ENCODE measurements at places on chromosomes 5 and 9. TPM values are rescaled to one million over a fixed set of nuclear protein-coding genes. Genes with fewer than 3 reads are reported as not detected.

DNA sequence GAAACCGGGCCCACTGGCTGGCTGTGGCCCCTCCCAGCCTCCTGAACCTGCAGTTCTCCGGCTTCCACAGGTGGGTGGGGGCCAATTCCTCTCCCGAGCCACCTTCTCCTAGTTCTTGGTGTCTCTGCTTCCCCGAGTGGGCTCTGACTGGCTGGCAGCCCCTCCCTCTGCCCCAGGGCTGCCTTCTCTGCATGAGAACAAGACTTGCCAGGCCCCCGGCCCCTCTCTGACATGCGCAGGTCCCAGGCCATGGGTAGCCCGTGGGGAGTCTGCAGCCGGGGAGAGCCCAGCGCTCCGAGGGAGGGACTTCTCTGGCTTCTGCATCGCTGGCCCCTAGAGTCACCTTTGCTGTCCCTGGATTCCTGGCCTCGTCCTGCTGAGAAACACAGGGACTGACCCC is 421.7 kb downstream of the IRX2 start:
- H3K27me3 ChIP-seq, result no peaks in the 10 kb centered on the region
- DNase-seq, result no peak
- no peak overlapping the region for H3K4me3 ChIP-seq
- no peaks in the 10 kb centered on the region for H3K4me1 ChIP-seq
- no peak overlapping the region for H3K27ac ChIP-seq
- H3K36me3 ChIP-seq, result no peaks in the 10 kb centered on the region

- H3K27ac ChIP-seq, result no peak overlapping the region
- H3K4me3 ChIP-seq, result no peak overlapping the region
- no peak for DNase-seq
Observed at GRCh38 chr9:89278997-89279739, 31.8 kb upstream of the CKS2 start.

DNA sequence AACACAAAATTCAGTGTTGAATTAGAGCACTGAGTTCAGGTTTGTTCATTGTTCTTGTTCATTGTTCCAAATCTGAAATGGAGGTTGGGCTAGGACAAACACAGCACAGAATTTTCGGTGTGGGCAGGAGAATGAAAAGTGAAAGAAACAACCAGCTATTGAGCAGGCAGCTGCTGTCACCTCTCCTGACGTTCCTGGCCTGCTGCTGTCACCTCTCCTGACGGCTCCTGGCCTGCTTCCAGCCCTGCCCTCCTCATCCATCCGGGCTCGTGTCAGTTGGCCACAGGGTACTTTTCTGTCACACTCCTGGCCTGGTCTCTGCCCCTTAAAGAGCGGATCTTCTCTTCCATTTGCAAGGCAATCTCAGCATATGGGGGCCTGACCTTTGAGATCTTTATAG is 45.2 kb upstream of the CKMT2 start:
- H3K4me1 ChIP-seq, result no peaks in the 10 kb centered on the region
- no peaks in the 10 kb centered on the region for H3K27me3 ChIP-seq
- H3K36me3 ChIP-seq, result no peaks in the 10 kb centered on the region
- no peak overlapping the region for H3K27ac ChIP-seq
- H3K4me3 ChIP-seq, result no peak overlapping the region
- no peak for DNase-seq

- no peaks in the 10 kb centered on the region for H3K36me3 ChIP-seq
- H3K4me1 ChIP-seq, result no peaks in the 10 kb centered on the region
- DNase-seq, result no peak
Observed at GRCh38 chr5:167664222-167664804, 627.1 kb upstream of the WWC1 start.

- H3K27me3 ChIP-seq, result no peaks in the 10 kb centered on the region
- H3K4me1 ChIP-seq, result peaks cover 27% of the 10 kb centered on the region
- H3K36me3 ChIP-seq, result no peaks in the 10 kb centered on the region
- no peak overlapping the region for H3K4me3 ChIP-seq
Observed at GRCh38 chr9:27365707-27366376, 68.9 kb upstream of the EQTN start.

GRCh38 chr9:37415011-37415719 is 7.3 kb upstream of the GRHPR start:
- no peak overlapping the region for H3K4me3 ChIP-seq
- no peak for DNase-seq
- H3K4me1 ChIP-seq, result peaks cover 8% of the 10 kb centered on the region
- H3K36me3 ChIP-seq, result no peaks in the 10 kb centered on the region
- no peaks in the 10 kb centered on the region for H3K27me3 ChIP-seq

GRCh38 chr9:116238225-116238624 is 84.6 kb downstream of the PAPPA start:
- H3K36me3 ChIP-seq, result no peaks in the 10 kb centered on the region
- no peak for DNase-seq
- H3K4me1 ChIP-seq, result peaks cover 6% of the 10 kb centered on the region
- H3K27ac ChIP-seq, result no peak overlapping the region

DNA sequence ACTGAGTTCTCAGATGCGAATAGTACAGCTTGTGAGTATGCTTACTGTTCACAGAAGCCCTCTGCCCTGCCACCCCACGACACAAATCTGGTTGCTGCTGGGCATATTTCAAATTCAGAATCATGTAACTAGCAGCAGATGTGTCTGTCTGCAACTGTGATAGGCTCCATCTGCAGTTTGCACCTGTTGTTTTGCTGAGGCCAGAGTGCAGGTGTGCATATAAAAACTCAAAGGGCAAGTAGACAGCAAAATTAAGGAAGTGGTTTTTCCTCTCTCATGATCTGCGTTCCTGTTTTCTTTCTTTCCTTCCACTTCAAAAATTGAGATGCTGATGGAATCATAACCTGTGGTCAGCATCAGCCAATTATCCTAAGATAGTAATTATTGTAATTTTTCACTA is 1000.5 kb downstream of the PTPRD start:
- no peak for DNase-seq
- no peak overlapping the region for H3K27ac ChIP-seq
- H3K4me1 ChIP-seq, result no peaks in the 10 kb centered on the region

DNA sequence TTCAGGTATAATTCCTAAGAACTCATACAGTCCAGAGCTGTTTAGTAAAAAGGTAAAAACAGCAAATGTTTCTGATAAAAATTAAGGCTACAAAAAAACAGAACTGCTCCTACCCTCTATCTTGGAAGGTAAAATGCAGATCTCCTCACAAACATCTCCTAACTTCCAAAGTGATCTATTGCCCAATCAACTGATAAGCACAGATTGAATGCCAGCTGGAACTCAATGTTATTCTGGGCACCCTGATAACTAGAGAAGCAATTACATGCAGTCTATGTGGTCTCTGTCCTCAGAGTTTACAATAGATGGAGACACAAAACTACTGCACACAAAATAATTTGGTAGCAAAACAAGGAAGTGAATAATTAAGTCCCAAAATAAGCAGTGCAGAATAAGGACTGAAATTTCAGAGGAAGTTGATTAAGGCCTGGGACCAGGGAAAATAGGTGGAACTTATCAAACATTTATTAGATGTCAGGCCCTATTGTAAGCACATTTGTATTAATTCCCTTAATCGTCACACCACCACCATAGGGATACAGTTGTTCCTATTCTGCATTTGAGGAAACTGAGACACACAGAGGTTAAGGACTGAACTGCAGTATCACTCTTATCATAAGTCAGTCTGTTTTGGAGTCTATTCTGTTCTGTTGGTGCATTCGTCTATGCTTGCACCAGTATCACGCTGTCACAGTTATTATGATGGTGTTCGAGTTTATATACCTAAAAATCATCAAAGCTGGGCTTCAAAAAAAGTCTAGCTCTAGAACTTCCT is 102.2 kb upstream of the TARS1 start:
- H3K27ac ChIP-seq, result no peak overlapping the region
- no peak overlapping the region for H3K4me3 ChIP-seq
- H3K4me1 ChIP-seq, result peaks cover 17% of the 10 kb centered on the region
- DNase-seq, result no peak

DNA sequence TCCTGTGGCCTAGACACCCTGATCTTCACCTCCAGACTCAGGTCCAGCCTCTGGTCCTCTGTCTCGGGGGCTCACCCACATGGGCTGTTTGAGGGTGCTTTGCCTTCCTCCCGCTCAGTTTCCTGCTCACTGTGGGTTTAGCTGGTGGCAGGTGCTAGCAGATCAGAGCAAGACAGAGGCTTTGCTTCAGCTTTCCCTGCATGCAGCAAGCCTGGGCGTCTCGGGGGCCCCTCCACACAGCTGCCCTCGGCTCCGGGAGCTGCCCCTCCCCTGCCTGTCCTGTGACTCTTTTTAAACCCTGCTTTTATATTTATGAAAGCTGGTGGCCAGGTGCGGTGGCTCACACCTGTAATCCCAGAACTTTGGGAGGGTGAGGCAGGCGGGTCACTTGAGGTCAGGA is 14.6 kb downstream of the MRPL36 start:
- no peak overlapping the region for H3K4me3 ChIP-seq
- H3K36me3 ChIP-seq, result no peaks in the 10 kb centered on the region
- H3K27ac ChIP-seq, result no peak overlapping the region
- no peaks in the 10 kb centered on the region for H3K27me3 ChIP-seq

DNA sequence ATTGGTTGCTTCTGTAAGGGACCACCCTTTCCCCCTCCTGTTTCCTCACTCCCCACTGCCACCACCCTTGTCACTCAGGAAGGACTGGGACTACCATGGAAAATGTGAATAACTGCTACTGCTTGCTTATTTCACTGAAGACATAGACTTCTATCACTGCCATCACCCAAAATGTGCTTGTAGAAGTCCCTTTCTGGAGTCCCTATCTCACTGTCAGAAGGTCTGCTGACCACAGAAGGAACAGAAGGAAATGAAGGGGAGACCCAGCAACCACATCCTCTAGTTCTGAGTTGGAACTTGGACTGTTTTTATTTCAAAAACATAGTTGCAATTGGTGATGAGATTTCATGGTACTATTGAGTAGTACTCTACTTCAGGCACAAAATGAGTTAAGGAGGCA is 122.5 kb downstream of the NPR3 start:
- no peaks in the 10 kb centered on the region for H3K27me3 ChIP-seq
- H3K36me3 ChIP-seq, result no peaks in the 10 kb centered on the region
- no peaks in the 10 kb centered on the region for H3K4me1 ChIP-seq
- no peak for DNase-seq
- H3K4me3 ChIP-seq, result no peak overlapping the region

GRCh38 chr5:123717139-123717538 is 205.2 kb downstream of the CSNK1G3 start:
- H3K36me3 ChIP-seq, result no peaks in the 10 kb centered on the region
- H3K4me1 ChIP-seq, result no peaks in the 10 kb centered on the region
- DNase-seq, result no peak
- no peak overlapping the region for H3K4me3 ChIP-seq
- no peak overlapping the region for H3K27ac ChIP-seq

GRCh38 chr5:54673523-54674225 is 156.1 kb downstream of the SNX18 start:
- no peak overlapping the region for H3K4me3 ChIP-seq
- H3K27ac ChIP-seq, result no peak overlapping the region
- H3K27me3 ChIP-seq, result no peaks in the 10 kb centered on the region
- H3K4me1 ChIP-seq, result peaks cover 14% of the 10 kb centered on the region

DNA sequence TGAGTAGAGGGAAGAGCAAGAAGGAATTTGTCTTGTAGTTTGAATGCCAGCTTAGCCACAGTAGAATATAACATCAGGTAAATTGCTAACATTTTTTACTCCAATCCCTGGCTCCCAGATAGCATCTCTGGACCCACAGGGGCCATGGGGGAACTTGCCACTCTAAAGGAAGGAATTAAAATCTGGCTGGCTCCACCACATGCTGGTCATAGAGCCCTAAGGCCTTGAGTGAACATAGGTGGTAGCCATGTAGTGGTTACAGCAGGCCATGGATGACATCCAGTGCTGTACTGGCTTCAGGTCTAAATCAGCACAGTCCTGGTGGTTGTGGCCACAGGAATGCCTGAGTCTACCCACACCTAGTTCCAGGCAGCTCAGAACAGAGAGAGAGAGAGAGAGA is 109.9 kb upstream of the RGMB start:
- no peaks in the 10 kb centered on the region for H3K36me3 ChIP-seq
- no peak overlapping the region for H3K4me3 ChIP-seq
- H3K4me1 ChIP-seq, result no peaks in the 10 kb centered on the region
- DNase-seq, result no peak
- H3K27me3 ChIP-seq, result no peaks in the 10 kb centered on the region

- H3K4me3 ChIP-seq, result no peak overlapping the region
- no peaks in the 10 kb centered on the region for H3K36me3 ChIP-seq
- no peak for DNase-seq
- peaks cover 47% of the 10 kb centered on the region for H3K4me1 ChIP-seq
- H3K27me3 ChIP-seq, result no peaks in the 10 kb centered on the region
Observed at GRCh38 chr9:114218264-114219120, 63.2 kb downstream of the COL27A1 start.

GRCh38 chr9:27765266-27766072 is 192.2 kb upstream of the C9orf72 start:
- H3K4me3 ChIP-seq, result no peak overlapping the region
- no peaks in the 10 kb centered on the region for H3K36me3 ChIP-seq
- H3K4me1 ChIP-seq, result no peaks in the 10 kb centered on the region
- no peak for DNase-seq
- H3K27ac ChIP-seq, result no peak overlapping the region

TERT gene
- not detected for total RNA-seq

SPATA31D4 gene
- not detected for total RNA-seq

DNA sequence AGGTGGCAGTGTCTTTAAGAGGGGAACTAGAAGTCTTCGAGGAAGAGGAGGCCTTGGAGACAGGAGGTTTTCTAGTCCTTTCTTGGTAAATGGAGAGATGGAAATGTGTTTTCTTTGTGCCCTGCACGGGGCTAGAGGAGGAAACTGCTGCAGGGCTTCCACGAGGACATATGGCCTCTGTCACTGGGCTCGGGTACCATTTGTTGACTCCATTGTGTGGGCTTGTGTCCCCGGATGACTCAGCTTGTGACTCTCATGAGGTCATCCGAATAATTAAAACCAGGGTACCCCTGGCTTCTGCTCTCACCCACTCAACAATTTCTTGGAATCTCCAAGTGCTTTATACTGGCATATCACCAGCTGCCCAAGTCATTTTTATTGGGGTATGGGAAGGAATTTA is 261.7 kb downstream of the KIF4B start:
- H3K27ac ChIP-seq, result no peak overlapping the region
- DNase-seq, result no peak
- no peaks in the 10 kb centered on the region for H3K27me3 ChIP-seq
- H3K4me1 ChIP-seq, result no peaks in the 10 kb centered on the region
- no peak overlapping the region for H3K4me3 ChIP-seq

DNA sequence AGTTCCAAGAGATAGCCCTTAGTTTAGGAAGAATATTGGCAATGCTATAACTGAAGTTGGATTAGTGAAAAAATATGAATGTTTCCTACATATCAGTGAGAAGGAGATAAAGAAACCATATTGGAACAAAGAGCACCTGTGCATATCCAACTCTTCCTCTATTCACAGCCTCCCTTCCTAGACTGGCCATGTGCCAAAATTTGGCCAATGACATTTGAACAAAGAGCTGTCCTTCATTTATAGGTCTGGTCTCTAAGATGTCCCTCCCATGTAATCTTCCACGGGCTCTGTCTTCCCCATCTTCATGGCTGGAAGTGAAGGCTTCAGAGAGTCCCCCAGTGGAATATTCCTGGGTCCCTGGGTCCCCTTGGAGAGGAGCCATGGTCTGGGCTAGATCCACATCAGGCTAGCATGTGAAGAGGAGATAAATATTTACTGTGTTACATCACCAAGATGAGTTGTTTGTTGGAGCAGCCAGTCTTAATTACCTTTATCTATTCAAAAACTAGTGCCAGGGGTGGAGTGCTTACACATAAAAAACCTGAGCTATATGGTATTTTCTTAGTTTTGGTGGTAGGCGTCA is 190.0 kb upstream of the S1PR3 start:
- no peaks in the 10 kb centered on the region for H3K36me3 ChIP-seq
- H3K27ac ChIP-seq, result no peak overlapping the region
- H3K4me1 ChIP-seq, result no peaks in the 10 kb centered on the region
- no peak overlapping the region for H3K4me3 ChIP-seq
- no peaks in the 10 kb centered on the region for H3K27me3 ChIP-seq
- DNase-seq, result peak; percentile 79

Measured in vagina (tissue), 2 donors.